Stimulated activated CD8-positive, alpha-beta memory T cell treated with anti-CD3 and anti-CD28 coated beads, Interleukin-4, amount 100 ng/mL, for 4 hours (primary cell): ENCODE measurements at places on chromosomes 7 and 10.

DNA sequence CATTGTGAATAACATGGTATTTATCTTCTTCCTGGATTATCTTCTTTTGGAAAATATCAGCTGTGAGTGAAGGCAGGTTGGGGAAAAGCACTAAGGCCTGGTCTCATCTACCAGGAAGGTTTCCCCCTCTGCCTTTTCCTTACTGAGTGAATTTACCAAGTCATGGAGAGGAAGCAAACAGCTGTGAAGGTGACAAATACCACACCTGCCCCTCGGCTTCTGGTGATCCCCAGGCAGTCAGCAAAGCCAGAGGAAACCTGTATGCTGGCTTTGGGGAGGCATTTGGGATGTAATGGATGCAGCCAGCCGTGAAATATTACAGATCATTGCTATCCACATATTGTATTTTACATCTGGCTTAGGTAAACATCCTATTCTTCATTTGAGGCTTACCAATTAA is 24.2 kb downstream of the POM121L12 start:
- DNase-seq, result no peak

- no peak for DNase-seq
These were observed 167.3 kb downstream of the EGFR start for GRCh38 chr7:55185941-55186609.

DNA sequence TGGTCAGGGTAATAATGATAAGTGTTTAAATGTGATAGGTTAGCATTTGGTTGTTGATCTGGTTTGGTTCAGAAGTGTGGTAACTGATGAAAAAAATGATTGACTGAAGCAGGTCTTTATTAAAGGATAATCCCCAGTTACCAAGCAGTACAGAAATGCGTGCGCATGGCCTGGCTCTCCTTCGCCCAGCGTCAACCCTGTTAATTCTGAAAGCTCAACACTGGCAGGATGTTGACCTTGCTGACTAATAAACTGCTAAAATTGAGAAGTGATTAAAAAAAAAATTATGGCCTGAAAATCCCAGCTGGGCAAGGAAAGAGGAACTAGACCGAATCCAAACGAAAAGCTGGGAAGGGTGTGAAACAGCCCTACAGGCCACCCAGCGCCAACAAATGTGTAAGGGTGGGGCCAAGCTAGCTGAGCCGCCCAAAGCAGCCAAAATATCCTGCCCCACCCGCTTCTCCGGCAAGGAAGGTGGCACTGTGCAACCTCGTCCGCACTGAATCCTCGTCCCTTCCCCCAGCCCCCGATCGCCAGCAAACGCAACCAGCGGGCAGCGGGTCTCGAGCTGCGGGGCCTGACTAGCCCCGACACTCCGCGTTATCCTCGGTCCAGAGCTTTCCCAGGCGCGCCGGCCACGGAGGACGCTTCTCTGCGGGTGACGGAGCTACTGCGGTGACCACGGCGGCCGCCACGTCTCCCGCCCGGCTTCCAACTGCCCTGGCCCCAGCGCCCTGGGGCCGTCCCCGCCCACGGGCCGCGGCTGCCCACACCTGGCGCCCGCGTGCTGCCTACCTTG is 561 bp downstream of the SHTN1 start:
- DNase-seq, result no peak

GRCh38 chr10:102468683-102469082 is 17.3 kb upstream of the C10orf95 start:
- DNase-seq, result no peak

DNA sequence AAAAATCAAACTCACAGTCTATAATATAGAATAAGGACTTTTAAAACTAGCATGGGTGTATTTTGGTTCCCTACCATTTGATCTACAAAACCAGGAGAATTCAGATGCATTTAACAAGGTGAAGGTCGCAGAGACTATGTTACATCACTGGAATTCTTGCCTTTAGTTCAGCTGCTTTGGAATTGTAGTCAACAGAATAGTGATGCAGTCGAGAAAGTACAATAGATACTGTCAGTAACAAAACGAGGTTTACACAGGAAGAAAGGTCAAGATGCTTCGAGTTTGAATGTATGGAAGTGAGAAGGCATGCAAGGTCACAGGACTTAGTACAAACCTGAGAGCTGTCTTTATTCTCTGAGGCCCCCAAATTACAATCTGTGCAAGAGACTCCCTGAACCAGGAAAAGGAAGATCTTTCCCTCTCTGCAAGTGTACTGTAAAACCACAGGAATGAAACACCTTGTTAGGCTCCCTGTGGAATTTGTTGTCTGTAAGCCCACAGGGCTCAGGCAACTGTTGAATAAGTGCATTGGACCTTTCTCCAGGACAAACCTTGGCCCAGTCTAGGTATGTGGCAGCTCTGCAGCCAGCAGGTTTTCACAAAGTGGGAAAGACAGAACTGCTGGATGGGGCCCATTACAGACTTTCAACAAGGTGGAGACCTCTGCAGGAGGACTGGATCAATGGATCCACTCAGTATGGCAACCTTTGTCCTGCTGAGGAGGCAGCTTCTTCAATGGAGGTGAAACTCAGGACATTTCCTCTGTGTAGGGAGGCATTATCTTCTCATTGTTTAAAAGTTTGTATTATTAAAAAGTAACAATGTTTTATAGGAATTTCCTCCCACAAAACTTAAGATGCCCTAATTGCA is 101.1 kb upstream of the GSDME start:
- DNase-seq, result no peak

DNA sequence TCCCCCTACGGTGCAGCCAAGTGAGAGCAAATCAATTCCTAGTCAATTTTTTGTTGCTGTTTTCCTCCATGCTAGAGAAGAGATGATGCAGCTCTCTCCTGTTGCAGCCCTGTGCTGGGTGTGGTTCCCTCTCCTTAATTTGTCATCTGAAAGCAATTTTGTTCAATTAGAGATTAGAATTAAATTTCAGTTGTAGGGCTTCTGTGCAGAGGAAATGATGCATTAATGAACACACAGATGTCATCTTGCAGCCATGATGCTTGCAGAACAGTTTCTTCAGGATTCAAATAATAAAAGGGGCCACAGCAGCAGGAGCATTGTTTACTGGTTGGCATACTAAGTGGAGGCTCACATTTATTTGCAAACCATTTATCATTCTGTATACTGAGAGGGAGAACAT is 266.0 kb downstream of the AUTS2 start:
- no peak for DNase-seq

GRCh38 chr10:91088300-91089140 is 131.9 kb upstream of the PCGF5 start:
- no peak for DNase-seq

DNA sequence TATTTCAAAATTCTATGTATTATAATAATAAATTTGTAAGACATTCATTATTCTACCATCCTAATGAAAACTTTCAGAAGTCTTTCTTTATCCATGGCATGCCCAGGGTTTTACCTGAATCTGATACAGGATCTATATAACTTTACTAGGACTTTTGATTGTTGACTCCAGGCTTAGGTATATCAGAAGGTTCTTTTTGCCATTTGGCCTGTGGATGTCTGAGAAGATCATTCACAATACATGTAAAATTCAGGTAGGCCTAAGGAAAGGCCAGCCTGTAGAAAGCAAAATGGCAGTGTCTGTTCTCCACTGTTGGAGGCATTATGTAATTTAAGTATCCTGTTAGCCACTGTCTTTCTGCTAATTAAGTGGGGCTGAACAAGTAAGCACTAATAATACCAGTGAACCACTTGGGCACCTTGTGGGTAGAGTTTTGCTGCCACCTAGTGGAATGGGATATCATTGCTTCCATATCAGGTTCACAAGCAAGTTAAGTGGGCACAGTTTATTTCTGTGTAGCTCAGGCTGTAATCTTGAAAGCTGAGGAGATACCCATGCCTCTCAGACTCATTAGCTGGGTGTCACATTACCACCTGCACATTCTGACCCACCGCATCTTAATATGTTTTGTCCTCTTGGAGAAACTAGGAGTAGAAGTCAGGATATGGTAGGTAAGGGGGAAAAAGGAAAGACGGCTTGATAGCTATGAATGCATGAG is 105.5 kb downstream of the SEPTIN7 start:
- peak; percentile 11 for DNase-seq

GRCh38 chr7:157459966-157460365 is 123.2 kb downstream of the DNAJB6 start:
- no peak for DNase-seq

DNA sequence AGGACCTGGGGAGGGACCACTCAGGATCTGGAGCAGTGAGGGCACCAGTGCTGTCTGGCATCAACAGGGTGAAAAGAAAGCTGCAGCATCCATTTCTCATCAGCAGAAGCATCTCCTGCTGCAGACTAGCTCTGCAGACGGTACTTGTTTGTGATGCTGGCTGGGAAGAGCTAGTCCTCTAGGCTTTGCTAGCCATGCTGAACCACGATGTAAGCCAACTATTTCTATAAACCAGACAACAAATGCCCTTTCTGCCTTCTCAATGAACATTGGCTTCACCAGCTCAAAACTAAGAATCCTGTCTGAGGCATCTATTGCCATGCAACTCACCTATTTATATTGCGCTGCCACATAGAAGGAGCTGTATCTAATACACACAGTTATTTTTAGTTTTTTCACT is 65.6 kb downstream of the CTTNBP2 start:
- DNase-seq, result no peak

GRCh38 chr7:66206119-66206933 is 1.2 kb downstream of the TPST1 start:
- no peak for DNase-seq

DNA sequence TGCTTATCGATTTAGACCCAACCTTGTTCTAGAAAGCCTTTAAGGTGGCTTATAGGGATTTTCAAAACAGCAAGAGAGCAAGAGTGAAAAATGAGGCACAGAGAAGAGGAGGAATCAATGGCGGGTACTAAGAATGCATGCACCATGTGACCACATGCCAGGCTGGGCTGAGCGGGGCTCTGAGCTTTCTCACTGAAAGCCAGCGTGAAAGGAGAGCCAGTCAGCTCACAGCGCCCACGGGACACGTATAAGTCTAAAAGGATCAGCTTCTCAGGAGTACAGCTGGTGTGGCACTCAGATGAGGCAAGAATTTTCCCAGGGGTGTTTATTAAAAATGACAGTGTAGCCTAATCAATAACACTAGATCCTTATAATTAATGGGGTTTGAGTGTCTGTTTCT is 114.3 kb downstream of the SLIT1 start:
- DNase-seq, result no peak

DNA sequence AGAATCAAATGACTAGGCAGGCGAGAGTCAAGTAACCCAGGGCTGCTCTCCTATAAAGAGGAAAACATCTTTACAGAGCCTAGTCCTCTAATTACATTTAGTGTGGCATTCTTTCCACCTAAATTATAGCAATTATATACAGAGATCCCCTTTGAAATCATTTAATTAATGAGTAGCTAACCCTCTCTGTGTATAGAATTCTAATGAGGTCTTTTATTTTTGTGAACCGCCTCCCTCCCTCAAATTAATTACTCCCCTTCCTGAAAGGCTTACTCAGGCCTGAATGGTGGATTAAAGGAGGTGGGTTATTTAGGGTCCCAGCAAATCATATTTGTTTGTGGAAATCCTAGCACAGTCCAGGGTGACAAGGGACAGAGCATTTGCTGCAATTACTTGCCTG is 551.8 kb downstream of the SORCS3 start:
- no peak for DNase-seq

DNA sequence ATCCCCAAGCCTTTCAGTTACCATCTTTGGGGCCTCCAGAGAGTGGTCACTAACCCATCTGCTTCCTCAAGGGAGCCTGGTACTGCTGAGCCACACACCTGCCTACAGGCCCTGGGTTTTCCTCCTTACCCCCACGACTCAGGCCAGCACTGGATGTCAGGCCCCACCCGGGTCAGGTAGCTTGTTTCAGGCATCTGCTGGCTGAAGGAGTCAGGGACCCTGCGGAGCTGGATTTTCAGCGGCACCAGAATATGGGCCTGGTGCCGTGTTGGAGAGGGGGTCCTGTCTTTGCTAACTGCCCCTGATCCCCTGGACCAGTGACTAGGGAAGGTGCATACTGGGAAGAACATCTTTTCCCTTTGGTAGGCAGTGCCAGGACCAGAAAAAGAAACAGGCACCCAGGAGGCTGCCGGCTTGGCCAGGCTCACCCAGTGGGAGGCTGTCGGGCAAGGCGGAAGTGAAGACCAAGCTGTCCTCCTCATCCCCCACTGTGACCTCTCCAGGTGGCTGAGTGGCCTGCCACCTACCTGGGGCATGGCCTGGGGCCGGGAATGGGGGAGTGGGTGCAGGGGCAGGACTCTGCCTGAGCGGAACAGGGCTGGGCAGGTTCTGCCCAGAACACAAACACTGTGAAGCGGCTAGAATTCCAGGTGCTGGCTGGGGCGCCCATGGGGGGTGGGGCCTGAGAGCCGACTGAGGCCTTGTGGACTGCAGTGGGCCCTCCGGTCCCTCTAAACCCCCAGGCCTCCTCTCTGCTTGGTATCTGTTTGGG is 12.4 kb upstream of the SAMD8 start:
- DNase-seq, result no peak
